ENCODE measurements at places on chromosomes 3 and 15.

DNA sequence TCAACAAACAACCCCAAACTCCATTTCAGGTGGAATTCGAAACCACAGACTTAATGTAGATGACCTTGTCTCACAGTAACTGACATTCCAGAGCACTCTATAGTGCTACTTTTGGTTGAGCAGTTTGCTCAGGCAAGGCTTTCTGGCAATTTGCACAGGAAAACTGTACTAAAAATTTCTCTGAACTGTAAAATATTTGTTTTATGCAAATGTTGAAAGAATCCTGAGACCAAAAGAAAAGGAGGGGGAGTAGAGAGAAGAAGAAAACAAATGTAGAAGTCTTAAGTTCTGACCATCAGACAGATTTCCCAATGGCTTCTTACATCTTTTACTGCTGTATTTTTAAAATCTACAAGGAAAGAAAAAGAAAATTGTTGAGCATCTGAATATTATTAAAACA lies 53.5 kb downstream of the DTWD1 start:
- no peak for DNase-seq

DNA sequence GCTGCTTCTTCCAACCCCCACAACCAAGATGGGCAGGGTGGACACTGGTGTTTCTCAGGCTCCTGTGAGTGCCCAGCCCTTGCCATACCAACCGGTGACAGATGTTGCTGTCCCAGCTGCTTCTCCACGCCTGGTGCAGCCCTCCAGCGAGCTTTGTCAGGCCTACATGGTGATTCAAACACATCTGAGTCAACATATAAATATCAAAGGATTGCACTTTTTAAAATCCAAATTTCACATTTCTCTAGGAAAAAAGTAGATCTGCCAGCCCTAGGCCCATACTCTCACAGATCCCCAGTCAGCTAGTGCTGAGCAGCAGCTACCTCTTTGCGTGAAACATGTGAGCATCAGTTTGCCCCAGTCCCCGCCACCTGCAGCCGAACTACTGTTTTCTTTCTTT lies 52.7 kb downstream of the RPN1 start:
- DNase-seq = no peak

DNA sequence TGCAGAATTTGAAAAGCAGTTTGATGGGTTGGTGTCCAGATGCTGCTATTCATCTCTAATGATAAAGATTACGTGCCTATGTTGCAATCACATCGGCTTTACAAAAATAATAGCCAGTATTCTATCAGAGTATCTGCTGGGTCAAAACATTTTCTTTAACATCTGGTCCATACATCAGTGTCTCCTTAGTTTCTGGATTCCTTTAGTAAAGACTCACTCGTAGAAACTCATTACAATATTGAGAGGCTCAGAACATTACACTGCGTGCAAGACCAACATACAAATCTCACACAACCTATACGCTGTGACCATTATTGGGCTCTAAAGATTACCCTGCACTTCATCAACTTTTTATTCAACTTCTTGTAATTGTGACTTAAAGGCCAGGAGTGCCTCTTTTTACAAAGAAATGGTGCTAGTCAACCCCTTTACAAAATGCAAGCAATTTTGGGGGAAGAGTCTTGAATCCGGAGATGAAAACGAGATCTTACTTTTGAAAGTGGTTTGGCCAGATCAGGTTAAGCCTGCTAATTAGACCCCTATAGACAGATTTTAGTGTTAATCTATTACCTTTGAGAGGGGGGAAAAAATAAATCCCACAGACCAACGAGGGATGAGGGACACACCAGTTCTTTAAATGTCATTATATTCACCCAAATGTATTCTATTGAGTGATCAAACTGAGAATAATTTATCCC lies 2.9 kb downstream of the TRA2B start:
- no peak for DNase-seq

GRCh38 chr3:155106119-155106518 lies 26.0 kb downstream of the MME start:
- DNase-seq = no peak

DNA sequence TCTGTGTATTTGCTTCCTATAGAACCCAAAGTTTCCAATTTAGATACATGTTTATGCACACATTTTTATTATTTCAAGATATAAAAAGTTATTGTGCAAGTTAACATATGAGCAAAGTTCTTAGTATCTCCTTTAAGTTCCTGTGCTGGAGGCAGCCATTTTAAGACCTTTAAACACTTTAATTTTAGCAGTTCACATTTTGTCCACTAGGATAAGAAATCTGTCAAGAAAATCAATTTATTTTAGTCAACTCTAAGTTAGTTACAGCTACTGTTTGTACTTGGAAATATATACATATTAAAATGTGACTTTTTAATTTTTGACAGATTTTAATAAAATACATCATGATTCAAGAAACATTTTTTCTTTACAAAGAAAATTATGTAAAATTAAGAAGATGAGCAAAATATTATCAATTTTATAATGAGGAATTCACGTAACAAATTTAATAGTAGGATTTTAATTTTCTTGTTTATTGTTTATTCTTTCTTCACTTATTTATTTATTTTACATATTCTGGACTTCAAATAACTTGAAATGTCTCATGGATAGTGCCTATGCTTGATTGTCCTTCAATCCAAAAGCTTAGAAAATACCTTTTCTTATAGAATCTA lies 402.6 kb upstream of the GBE1 start:
- DNase-seq = no peak

DNA sequence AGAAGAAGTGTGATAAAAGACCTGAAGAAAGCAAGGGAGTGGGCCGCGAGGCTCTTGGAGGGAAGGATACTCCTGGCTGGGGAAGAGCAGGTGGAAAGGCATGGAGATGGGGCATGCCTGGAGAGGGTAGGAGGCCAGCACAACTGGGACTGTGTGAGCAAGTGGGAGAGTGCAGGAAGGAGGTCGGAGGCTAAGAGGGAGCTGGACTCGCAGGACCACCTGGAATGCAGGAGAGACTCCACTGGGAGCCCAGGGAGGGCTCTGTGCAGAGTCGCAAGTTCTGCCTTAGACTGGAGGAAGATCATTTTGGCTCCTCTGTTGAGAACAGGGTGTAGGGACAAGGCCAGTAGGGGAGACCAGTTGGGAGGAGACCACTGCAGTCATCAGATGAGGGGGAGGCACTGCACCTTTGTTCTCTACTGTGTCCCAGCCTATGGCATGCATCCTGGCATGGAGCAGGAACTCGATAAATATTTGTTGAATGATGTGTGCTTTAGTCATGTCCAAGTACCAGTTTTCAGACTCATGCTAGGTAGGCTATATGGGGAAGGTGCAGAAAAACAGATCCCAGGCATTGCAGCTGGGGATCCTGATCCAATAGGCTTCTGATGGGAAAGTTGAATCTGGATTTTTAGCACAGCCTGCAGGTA lies 13.7 kb downstream of the FAM107A start:
- no peak for DNase-seq

DNA sequence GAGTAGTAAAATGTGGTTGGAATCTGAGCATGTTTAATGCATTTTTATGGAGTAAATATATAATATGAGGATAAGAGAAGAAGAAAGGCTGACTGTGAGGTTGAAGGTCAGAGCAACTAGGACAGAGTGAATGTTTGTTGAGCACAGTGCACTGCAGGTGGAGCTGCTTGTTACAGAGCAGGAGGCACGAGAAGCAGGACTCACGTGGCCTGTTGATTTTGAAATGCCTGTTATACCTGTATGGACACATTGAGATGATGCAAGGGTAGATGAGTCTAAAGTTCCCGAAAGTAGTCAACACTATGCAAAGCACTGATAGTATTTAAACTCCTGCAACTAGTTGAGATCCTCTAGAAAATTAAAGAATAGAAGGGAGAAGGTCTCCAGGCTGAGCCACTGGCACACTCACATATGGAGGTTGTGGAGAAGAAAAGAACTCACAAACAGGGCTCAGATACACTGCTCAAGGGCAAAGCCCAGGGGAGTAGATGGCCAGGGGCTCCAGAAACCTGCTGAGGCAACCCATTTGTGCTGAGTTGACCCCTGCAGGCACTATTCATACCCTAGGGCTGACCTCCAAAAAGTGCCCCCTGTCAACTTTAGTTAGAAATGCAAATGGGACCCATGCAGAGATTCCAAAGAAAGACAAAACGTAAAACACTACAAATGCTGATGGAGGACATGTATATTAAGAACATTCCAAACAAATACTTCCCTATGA lies 541.5 kb downstream of the GABRG3 start:
- no peak for DNase-seq

DNA sequence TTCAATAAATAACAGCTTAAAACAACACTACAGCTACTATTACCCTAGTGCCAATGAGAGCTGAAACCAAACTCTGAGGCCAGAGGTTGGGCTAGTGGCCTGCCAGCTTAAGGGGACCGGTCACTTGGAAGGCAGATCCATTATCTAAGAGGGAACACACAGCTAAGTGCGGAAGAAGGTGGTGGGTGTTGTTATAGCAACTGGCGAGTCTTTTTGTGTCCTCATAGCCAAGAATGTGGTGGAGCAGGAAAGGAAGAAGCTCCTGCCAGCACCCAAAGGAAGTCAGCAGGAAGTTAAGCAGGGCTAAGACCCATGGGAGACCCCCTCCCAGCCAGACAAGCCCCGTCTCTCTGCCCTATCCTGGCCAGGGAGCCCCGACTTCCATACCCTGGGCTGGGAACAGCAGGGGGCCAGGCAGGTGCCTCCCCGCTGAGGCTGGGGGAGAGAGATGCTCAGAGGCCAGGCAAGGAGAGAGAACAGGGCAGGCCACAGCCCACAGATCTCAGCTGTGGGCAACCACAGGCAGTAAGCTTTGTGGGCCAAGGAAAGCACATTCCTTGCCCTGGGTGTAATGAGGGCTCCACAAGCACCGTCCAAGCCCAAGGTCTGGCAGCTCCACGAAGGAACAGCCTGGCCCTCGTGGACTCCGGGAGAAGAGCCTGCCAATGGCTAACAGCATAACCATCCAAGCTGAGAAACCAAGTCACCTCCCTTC lies 34.0 kb upstream of the HRH1 start:
- DNase-seq = no peak

DNA sequence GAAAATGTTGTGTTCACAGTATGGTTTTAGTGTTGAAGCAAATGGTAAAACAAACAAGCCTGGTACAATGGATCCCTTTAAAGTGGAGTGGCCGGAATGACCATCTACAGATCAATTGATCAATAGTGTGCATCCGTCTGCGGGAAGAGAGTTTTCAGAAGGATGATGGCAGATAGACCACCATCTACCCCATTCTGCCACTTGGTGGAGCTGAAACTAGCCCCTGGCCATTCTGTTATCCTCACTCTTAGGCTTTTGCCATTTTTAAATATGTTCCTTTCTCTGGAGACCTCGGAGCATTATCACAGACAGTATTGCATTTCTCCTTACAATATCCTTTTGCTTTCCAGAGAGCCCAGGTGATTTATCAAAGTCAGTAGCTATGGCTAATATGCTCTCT lies 258.9 kb upstream of the CFAP20DC start:
- DNase-seq = no peak

DNA sequence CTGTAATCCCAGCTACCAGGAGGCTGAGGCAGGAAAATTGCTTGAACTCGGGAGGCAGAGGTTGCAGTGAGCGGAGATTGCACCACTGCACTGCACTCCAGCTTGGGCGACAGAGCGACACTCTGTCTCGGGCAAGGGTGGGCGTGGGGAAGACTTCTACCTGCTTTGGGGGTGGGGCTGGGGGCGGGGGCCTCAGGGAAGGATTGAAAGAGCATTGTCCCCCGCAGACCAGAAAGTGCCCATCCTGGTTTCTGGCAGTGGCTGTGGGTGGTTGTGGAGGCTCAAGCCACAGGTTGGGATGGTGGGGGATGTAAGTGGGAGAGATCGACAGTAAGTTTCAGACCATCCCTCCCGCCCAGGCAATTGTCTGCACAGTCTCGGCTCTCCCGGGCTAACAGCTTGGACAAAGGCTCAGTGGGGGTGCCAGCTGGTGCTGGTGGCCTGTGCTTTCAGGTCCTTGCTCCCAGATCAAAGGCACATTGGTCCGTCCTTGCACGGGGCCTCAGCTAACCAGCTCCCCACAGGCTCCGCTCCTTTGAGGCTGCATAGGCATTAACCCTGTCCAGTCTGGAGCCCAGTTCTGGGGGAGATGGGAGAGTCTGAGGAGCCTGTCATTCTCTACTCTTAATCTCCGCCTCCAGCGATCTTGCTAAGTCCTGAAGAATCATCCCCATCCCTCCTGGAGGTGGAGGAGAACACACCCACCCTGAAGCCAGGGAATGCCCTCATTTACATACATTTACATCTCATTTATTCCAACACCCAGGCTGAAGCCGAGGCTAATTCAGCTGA lies 8.6 kb downstream of the SCN5A start:
- no peak for DNase-seq

GRCh38 chr3:161150001-161150525 lies 44.9 kb upstream of the B3GALNT1 start:
- no peak for DNase-seq

- no peak for DNase-seq
Observed at GRCh38 chr3:59101231-59101736, 51.5 kb upstream of the CFAP20DC start.

GRCh38 chr15:66757521-66757920 lies 55.5 kb downstream of the SMAD6 start:
- no peak for DNase-seq

- peak; percentile 93 for DNase-seq
Observed at GRCh38 chr15:45200799-45201556, 13.2 kb upstream of the SHF start.

DNA sequence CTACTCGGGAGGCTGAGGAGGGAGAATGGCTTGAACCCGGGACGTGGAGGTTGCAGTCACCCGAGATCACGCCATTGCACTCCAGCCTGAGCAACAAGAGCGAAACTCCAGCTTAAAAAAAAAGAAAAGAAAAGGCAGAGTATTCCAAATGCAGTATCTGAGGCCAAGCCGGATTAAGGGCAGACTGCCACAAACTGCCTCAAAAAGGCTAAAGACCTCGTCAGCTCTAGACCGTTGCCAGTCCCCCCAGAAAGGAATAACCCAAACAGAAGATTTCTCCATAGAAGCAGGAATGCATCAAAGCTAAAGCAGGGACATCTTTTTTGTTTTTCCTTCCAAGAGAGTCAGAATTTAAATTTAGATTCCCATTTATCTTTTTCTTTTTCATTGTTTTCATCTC lies 72.9 kb downstream of the TM4SF4 start:
- DNase-seq = no peak

- DNase-seq = no peak
Observed at GRCh38 chr15:52503788-52504496, 24.7 kb downstream of the MYO5A start.

GRCh38 chr15:62766599-62766998 lies 275.9 kb upstream of the TPM1 start:
- DNase-seq = no peak

DNA sequence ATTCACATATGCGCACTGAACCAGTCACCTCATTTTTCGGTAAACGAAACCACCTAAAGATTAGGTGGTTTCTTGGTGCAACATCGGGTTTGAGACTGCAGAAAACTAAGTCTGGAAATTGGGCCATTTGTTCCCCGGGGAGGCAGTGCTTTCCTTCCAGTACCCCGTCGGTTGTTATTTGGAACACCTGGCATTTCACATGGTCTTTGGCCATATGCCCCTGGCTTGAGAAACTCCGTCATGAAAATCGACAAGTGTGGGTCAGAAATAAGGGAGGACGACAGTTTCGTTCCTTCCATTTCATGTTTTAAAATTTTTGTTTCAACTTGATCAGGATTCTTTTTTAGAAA lies 544 bp upstream of the GATM start:
- DNase-seq = no peak
